Type B pancreatic cell (in vitro differentiated cells): ENCODE measurements at places on chromosomes 13 and 19.

GRCh38 chr13:113809934-113810333 is 50.9 kb downstream of the TMEM255B start:
- DNase-seq, result no peak

DNA sequence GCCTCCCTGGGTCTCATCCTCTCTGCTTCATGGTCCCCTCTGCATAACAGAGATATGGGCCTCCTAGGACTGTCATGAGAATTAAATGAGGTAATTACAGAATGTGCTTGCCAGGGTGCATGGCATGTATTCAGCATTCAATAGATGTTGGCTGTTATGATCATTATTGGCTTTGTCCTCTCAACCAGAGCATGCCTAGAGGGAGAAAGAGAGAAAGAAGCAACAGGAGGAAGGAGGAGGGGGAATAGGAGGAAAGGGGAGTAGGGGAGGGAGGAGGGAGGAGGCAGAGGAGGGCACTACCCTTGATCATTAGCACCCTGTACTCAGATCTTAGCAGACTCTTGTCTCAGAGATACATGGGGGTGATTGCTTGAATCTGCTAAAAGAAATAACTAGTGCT is 41.0 kb upstream of the SIAH3 start:
- no peak for DNase-seq

DNA sequence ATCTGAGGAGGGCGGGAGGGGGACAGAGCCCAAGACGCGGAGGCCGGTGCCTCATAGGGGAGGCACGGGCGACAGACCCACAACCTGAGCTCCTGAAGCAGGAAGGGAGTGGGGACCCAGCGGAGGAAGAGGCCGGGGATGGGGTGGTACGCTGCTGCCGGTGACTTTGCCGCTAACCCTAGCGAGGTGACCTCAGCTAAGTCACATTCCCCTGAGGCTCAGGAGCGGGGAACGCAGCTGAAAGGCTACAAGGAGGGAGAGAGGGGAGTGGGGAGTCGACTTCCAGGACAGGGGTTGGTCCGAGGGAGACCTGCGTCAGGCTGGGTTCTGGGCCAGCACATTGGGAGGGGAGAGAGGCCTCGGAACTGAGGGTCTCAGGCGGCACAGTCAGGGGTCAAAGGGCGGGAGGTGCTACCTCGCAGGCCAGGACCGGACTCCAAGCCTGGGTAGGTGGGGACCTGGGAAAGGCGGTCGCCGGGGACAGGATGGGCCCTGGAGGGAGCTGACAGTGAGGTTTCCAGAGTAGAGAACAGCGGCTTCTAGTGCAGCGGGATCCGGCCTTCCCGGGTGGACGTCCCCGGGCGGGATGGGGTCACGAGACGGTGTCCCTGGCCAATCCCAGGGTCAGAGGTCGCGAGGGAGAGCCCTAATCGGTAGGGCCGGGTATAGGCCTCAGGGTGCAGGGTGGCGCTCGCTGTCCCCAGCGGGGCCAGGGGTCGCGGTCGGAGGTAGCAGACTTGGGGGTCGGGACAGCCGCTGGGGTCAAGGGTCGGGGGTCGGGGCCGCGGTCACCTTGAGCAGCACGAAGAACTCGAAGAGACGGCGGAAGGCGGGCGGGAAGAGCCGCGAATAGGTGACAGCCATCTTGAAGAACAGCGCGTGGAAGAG is 699 bp downstream of the TMEM259 start:
- DNase-seq, result no peak

DNA sequence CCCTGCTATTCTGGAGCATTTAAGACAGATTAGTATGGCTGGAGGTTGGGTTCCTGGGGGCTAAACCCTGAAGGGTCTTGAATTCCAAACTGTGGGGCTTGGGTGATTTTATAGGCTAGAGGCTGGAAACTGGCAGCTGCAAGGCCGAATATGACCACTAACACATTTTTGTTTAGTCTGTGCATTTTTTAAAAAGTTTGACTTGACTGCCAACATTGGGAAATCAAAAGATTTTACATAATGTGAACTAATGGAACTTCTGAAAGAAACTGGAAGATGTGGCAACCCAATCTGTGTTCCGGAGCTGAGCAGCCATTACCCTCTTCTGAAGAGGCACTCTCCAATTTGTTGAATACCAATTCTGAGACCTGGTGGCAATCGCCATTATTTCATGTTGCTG is 5.1 kb downstream of the ZNF784 start:
- no peak for DNase-seq

GRCh38 chr19:3798137-3798536 is 12.0 kb upstream of the MATK start:
- no peak for DNase-seq

DNA sequence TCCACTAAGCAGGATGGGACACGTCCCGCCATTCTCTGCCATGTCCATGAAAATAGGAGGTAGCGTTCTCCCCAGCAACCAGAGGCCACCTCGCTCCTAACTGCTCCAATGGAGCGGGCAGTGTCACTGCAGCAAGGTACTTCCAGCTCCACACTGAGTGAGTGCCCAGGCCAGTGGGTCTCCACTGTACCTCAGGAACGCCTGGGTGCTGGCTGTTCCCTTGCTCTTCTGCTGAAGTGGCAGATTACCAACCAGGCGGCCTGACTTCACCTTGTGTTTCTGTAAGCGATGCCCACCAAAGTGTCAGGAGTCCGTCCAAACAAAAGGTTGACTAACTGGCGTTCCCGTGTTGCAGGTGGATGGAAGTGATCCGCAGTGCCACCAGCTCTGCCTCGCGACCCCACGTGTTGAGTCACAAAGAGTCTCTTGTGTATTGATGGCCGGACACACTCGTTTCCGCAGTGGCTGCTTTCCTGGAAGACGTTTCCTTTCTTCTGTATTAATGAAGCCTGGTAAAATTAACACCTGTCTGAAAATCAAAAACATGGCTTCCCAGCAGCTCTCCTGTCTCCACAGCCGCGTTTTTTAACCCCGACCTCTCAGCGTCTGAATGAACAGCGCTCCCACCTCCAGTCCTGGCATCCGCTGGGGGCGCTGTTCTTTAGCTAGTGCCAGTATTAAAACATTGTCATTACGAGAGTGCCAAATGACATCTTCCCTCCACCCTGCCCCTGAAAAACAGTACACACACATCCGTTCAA is 128.8 kb downstream of the STK24 start:
- DNase-seq, result no peak

- DNase-seq, result no peak
Observed at GRCh38 chr13:82698941-82699340, 1183.3 kb downstream of the SLITRK1 start.

DNA sequence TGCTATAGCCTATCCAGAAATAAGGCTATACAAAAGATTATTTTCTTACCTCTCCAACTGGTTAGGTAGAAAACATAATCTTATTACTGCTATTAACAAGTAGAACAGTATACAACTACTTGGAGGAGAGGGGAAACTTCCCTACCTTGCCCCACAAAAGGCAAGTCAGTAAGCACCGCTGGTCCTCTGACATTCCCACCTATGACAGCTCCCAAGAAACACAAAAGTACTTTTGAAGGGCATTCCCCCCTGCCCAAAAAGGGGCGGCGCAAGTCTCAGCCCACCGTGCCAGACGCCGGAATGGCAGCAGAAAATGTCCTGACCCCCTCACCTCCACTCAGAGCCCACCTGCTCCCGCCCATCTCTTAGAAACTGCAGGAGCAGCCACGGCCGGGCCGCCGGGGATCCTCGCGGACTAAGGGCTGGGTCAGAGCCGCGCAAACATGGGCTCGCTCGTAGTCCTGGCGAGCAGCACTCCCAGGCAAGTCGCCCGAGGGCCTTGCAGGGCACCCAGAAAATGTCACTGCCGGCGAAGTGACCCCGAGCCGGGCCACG is 437 bp downstream of the SUCLA2 start:
- DNase-seq, result no peak
